ENCODE measurements at places on chromosomes 7 and 10.

DNA sequence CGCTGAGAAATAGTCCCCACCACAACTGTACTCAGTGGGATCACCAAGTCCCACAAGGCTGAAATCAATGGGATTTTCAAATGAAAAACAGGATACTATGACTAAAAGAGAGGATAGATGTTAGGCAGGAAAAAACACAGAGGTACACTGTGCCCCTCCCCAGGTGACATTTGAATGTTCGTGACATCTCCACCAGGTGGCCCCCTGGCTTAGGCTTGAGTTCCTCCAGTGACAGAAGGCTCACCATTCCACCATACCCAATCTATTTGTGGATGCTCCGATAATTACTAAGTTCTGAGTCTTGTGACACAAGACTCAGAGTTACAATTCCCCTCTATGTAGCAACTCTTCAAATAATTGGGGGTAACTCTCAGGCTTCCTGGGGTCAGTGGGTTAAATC lies 77.5 kb upstream of the KCNMA1 start:
- no peak for DNase-seq

GRCh38 chr7:90833443-90833842 lies 237.3 kb downstream of the CDK14 start:
- DNase-seq = no peak

DNA sequence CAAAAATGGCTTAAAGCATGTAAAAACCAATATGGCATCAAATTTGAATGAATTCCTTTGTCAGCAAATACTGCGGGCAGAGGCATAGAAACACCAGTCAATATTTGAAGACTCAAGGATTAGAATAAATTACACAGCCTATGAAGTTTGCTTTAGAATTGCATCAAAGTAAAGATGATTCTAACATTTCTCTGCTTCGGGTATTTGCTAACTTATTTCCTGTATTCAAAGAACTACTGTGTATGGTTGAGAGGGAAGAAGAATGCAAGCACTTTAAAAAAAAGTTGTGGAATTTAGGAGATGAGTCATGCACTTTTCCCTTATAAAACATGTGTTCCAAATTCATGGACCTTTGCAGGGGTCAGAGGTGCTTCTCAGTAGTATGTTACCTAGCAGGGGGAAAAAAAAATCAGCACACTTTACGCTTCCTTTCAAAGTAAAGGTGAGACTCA lies 90.1 kb downstream of the PIP4K2A start:
- DNase-seq = no peak

- no peak for DNase-seq
These were observed 58.5 kb downstream of the GRID1 start for GRCh38 chr10:86308056-86308455.

GRCh38 chr7:45653209-45653907 lies 79.2 kb downstream of the ADCY1 start:
- DNase-seq = no peak

- DNase-seq = no peak
These were observed 108.5 kb downstream of the ARHGAP12 start for GRCh38 chr10:31820096-31820495.

DNA sequence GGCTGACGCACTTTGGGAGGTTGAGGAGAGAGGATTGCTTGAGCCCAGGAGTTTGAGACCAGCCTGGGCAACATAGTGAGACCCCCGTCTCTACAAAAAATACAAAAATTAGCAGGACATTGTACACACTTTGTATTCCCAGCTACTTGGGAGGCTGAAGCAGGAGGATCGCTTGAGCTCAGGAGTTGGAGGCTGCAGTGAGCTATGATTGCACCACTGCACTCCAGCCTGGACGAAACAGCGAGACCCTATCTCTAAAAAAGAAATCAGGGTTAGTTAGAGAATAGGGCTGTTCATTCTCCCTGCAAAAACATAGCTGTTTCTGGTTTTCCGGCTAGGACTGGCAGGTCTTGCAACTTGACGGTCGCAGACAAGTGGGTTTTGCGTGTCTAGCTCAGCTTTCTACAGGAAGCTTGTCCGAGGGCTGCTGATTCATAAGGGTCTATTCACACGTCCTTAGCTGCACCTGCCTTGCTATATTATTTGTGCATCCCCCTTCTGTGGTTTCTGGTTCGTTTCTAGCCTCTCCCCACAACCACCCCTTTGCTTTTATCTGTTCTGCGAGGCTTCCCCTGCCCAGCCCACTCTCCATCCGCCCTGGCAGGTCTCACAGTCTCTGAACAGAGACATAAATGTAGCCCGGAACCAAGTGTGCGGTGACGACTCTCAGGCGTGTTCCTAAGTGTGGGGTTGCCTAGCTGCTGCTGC lies 10.7 kb downstream of the AMZ1 start:
- DNase-seq = no peak

DNA sequence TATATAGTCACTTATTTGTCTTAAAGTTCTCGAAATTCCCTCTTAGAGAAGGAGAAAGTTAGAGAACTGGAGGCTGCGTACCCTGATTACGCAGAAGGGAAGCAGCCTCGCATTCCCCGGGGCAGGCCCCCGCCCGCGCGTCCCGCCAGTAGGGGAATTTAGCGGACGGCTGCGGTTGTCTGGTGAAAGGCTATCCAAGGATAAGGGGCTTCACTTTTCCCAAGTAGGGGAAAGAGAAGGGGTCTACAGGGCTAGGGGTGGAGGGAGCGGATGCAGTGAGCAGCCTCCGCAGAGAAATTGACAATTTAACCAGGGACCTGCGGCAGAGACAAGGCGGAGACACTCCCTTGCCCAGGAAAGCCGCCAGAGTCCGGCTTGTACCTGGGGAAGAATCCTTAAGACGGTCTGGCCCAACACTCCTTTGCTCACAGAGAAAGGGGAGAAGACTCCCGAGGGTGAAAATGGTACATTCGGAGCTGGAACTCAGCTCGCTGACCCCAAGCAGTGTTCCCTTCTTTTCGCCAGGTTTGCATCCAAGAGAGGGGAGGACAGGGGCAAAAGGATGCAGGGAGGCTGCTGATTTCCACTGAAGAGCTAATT lies 994 bp upstream of the MAGI2 start:
- DNase-seq = no peak

- no peak for DNase-seq
These were observed 69.1 kb upstream of the PTER start for GRCh38 chr10:16367621-16368292.

DNA sequence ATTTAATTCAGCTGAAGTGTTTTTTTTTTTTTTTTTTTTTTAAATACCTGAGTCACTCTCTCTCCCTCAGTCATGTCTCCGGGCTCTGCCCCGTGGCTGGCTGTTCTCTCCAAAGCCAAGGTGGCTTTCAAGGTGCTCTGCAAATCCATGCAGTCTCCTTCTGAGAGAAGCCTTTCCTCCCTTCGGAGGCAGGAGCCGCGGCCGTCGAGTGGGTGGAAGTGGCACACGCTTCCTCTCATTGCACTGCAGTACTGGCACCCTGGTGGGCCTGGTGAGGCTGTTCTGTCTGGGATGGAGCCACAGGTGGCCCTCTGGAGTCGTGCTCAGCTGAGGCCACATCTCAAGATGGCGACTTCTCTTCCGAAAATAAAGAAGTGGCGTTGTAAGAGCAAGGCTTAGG lies 221.8 kb downstream of the GLRX3 start:
- no peak for DNase-seq

- no peak for DNase-seq
These were observed 695.1 kb downstream of the TNS3 start for GRCh38 chr7:46886669-46887374.

DNA sequence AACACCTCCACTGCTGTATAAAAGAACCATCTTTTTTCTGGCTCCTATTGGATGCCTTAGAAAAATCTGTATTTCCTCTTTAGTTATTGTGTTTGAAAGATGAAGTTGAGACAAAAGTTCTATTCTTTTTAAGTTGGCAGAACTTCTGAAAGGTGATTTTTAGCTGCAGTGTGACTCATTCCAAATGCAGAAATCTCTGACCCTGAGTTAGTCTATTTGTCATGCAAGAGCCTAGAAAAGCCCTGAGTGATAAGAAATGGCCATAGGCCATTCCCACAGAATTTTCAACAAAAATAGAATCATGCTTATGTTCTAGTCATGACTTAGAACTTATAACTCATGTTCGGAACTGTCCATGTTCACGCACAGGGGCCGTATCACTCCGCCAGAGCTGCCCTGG lies 89.1 kb downstream of the EGFR start:
- DNase-seq = no peak

- no peak for DNase-seq
These were observed 219.8 kb upstream of the FRMD4A start for GRCh38 chr10:14550471-14550981.

- DNase-seq = no peak
These were observed 39.2 kb upstream of the OTUD1 start for GRCh38 chr10:23399701-23400144.

DNA sequence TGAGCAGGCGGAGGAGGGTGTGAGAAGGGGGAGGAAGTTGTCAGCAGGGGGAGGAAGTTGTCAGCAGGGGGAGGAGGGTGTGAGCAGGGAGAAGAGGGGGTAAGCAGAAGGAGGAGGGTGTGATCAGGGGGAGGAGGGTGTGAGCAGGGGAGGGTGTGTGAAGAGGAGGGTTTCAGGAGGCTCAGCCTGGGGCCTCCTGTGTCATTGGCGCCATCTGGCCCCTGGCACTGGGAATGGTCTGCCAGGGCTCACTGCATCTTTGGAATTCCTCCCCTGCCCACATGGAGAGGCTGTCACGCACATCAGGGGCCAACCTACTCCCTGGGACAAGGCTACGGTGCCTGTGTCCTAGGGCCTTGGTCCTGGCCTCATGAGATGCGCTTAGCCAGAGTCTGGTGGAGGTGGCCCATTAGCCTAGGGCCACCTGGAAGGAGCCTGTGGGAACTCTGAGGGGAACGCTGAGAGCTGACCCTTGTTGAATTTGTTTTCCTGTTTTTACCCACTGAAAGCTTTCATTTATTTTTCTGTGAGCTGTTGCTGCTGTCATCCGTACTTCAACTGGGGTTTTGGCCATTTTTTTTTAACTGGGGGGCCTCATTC lies 18.0 kb downstream of the CAMK2B start:
- DNase-seq = peak; percentile 55

GRCh38 chr10:3435671-3436070 lies 263.1 kb upstream of the PITRM1 start:
- no peak for DNase-seq

DNA sequence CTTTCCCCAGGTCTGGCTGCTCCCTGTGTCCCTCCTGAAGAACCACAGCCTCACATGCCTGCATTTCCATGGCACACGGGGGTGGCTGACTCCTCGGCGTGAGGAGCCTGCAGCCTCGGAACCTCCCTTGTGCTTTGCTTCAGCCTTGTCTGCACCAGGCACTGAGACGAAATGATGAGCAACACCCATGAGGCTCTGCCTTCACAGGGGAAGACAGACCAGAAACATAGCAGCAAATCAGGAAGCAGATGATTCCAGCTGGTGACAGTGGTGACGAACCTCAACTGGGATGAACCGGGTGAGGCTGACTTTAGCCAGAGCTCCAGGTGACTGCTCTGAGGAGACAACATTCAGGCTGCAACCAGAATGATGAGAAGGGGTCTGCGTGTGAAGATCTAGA lies 84.5 kb upstream of the SMNDC1 start:
- DNase-seq = no peak

DNA sequence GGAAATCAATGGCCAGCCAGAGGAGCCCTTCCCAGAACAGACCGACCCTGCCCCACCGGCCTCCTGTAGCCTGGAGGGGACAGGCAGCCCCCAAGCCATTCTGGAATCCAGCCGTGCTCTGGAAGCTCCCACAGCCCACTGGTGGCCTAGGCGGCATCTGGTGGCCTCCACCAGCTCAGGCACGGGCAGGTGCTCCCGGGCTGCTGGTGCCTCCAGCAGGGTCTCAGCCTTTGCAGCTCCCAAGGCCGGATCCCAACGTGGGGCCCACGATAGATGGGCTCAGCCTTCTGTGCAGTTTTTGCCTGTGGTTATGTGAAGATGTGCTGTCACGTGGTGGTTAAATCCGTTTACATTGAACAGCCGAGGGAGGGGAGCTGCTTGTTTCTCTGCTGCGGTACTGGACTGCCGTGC lies 44.4 kb downstream of the JAKMIP3 start:
- no peak for DNase-seq

DNA sequence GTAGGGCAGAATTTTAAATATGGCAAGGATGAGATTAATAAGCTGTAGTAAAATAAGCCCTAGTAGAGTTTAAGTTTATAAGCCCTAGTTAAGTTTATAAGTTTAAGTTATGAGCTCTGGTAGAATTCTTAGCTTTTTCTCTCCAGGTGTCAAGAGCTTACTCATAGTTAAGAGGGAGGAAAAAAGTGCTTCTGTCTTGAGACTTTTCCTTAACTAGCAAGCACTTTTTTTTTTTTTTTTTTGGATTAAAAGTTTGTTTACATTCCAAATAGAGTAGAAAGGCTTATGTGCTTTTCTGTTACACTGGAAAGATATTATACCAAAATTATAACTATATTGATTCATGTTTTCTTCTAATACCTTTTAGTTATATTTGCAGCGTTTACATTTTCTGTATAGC lies 25.5 kb upstream of the MPP7 start:
- no peak for DNase-seq

DNA sequence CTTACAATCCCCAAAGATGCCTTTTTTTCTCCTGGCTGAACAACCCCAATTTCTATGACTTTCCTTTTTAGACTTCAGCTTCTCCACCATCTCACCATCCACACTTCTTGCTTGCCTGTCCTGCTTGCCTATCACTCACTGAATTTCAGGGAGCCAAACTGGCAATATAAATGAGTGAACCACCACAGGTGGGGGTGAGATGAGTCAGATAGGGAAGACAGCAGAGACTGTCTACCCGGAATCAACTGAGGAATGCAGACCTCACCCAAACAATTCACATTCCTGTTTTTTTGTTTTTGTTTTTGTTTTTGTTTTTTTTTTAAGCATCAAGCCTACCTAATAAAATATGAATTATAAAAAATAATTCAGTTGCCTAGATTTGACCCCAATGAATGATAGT lies 273.8 kb downstream of the NRG3 start:
- DNase-seq = no peak

- DNase-seq = no peak
These were observed 12.7 kb downstream of the STEAP2 start for GRCh38 chr7:90224195-90224594.

DNA sequence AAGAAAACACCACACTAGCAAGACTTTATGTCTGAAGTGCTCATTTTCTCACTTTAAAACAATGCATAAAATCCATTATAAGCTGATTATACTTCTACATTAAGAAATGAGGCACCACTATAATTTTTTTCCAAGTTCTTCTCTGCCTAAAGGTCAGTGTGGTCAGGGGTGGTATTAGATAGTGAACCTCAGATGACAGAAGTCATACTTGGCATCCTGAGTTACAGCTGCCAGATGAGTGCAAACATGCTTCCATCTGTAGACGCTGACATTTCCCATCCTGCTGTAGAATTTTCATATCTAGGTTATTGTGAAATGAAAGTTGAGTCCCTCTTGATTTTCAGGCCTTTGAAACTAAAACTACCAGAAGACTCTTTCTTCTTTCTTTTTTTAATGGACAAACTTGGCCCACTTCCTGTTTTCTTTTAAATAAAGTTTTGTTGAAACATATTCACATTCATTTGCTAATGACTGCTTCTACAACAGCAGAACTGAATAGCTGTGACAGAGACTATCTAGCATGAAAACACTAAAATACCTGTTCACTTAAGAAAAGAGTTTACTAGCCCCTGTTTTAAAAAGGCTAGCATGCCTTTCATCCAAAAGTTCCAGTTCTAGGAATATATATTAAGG lies 900.8 kb downstream of the XPNPEP1 start:
- DNase-seq = no peak

Data from left renal pelvis (tissue), 4 donors.